ENCODE measurements at places on chromosomes 5 and 9. TPM values are rescaled to one million over a fixed set of nuclear protein-coding genes. Genes with fewer than 3 reads are reported as not detected.
A peak's percentile ranks its signal among the peaks of the same experiment; 100 is the strongest.

DNA sequence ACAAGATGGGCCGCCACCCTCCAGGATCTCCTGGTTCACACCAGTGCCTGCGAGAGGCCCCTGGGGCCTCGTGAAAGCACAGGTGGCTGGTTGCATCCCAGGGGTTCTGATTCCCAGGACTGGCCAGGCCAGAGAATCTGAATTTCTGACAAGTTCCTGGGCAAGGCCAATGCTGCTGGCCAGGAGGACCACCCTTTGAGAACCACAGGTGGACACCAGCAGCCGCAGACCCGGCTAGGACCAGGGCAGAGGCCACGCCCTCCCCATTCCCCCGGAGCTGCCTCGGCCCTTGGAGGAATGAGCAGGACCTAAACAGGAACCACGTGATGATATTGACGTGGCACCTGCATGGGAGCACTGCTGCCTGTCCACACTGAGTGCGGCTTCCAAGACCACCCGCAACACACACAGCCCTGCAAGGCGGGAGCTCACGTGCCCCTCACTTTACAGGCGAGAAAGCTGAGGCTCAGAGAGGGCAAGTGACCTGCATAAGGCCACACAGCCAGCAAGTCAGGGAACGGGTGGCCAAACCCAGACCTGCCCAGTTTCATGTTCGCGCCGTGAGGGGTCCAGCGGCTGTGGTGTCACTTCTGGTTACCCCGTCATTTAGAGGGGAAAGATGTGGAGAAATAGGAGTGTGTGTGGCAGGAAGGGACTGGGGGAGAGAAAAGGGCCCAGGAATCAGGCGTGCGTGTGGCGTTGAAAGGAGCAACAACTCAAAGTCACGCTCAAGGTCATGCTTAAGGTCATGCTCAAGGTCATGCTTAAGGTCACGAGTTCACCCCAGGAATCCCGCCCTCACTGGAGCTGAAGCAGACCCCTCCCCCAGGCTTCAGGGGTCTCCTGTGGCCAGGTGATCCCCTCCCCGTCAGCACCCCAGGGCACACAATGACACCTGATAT, 105.9 kb upstream of the IER5L start:
- DNase-seq: no peak

GRCh38 chr9:112873773-112874405, 16.8 kb downstream of the SLC46A2 start:
- no peak for DNase-seq

DNA sequence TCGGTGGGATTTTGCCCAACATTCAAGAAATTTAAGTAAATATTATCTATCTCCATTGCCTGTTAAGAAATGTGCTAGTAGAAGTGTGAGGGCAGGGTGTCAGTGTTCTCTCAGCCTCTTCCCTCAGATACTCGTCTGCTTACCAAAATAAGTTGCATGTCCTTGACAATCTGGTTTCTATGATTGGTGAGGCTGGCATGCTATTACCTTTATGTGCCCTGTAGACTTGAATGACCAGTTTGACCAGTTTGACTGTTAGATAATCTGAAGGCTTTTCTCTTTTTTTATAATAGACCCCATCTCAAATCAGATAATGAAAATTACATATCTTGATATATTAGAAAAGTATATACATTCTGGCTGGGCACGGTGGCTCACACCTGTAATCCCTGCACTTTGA, 348 bp downstream of the CATSPER3 start:
- DNase-seq: no peak

The IFNA2 gene
- total RNA-seq: not detected

The BRD3 gene
- 2.5 TPM for total RNA-seq

GRCh38 chr5:166795756-166796155, 1495.7 kb upstream of the WWC1 start:
- no peak for DNase-seq

The N4BP3 gene
- total RNA-seq: 0.25 TPM

The GGTA1 gene
- 0.35 TPM for total RNA-seq

GRCh38 chr9:114894206-114894605, 36.2 kb downstream of the TNFSF8 start:
- peak; percentile 45 for DNase-seq

DNA sequence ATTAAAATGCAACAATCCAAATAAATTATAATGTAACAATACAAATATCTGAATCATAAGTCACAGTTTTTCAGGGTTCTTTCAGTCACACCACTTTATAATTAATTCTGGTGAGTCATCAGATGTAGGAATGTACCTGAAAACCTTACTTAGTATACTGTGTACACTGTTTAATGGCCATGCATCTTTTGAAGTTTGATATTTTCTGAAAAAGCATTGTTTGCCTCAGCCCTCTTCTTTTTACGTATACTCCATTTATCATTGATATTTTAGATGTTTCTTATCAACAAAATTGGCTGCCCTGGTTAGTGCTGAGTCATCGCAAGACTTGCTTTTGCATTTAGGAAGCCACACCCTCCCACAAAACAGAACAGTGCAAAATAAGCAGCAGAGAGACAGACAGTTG, 218.6 kb downstream of the PJA2 start:
- DNase-seq: peak; percentile 49

DNA sequence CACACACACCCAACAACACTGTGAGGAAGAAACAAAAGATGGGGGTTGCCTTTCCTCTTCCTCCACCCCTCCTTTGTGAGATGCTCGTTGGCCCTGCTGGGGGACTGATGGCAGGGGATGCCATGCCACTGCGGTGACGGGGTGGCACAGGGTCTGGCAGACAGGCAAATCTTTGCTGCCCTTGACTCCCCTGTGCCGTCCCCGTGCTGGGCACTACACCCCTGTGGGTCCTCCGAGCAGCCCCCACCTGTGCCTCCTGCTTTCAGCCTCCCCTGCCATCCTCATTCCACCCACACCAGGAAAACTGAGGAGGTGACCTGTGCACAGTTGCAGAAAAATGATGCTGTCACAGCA, 40.2 kb upstream of the IER5L start:
- DNase-seq: no peak

- DNase-seq: no peak
These were observed 90.3 kb downstream of the ANKRD55 start for GRCh38 chr5:56142614-56143372.

The PPP3R2 gene
- not detected for total RNA-seq

GRCh38 chr5:127409246-127409917, 108.1 kb upstream of the PRRC1 start:
- DNase-seq: no peak

The TRPM3 gene
- total RNA-seq: 0.06 TPM

The FBXO10 gene
- total RNA-seq: 7.2 TPM

- DNase-seq: no peak
These were observed 708 bp downstream of the RXRA start for GRCh38 chr9:134326724-134327601.

DNA sequence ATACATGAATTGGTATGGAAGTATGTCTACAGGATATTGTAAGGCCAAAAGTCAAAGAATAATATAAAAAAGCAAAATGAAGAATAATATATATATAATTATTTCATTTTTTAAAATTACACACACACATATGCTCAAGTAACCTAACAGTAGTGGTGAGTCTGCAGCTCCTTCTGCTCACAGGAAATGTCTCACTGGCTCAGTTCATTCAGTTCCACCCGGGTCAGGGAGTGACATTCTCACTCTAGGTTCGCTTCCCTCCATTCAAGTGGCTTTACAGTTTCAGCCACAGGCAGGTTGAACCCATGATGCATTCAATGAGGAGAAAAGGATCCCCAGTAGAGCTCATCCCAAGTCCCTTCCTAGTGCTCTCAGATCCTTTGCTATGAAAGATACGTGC, 90.8 kb downstream of the SUSD1 start:
- no peak for DNase-seq

The ADCY2 gene
- not detected for total RNA-seq

DNA sequence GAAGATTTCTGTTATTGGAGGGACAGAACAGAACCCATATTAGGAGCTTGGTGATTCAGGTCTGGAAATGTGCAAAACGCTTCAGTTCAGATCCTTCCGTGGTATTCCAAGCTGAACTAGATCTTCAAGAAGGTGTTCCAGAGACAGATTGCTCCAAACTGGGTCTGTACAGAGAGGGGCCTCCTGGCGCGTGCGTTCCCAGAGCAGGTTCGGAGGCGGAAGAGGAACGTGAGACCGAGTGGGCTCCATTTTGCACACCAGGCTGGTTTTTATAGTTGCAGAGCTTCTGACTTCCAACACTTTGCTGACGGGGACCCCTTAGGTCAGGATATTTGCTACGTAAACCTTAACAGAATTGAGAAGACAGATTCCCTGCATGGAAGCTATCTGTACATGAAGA, 16.7 kb upstream of the RPL26L1 start:
- no peak for DNase-seq

DNA sequence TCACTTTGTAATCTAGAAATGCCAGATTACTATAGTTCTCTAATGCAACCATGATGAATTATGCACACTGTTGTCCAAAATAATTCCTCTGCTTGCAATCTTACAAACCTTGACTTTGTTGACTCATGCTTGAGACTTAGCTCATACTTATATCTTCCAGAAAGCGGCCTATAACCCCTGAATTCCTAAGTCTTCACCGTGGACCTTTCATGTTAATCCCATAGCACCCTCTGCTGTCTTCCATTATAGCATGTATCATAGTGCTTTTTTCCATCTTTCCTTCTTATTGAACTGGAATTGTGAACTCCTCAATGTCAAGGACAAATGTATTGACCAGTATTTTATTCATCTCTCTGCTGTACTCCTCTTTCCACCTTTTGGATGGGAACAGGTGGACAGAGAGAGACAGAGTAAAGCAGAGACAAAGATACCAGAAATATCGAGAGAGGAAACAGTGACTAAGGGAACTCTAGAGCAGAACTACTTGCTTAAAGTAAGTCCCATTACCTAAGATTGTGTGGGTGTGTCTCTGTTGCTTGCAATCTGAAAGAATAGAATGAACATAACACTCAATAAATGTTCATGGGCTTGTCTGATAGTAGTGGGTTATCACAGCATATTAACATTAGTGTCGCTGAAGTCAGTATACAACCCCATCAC, 110.0 kb downstream of the LURAP1L start:
- peak; percentile 56 for DNase-seq

- DNase-seq: peak; percentile 24
These were observed 22.3 kb downstream of the PDE8B start for GRCh38 chr5:77232574-77233358.

DNA sequence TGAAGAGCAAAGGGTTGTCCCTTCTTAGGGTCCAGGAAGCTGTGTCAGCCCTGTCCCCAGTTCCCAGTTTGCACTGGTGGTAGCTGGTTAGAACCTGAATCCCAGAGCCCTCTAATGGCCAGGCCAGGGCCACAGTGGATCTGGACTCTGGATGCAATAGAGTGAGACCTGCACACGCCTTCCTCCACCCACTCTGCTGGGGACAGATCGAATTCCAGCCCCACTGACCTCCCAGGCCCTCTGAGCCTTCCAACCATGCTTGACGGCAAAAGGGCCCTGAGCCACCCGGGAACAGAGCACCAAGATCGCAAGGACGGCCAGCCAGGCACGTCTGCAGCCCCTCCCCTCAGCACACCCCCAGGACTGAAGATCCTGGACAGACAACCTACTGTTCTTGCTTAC, 23.7 kb downstream of the NAIF1 start:
- no peak for DNase-seq

- no peak for DNase-seq
These were observed 3.6 kb downstream of the ALDH1A1 start for GRCh38 chr9:72949244-72949582.

- no peak for DNase-seq
These were observed 709 bp downstream of the WHRN start for GRCh38 chr9:114504341-114505186.

GRCh38 chr9:78000221-78000620, 31.4 kb downstream of the GNAQ start:
- no peak for DNase-seq

The AQP3 gene
- total RNA-seq: 15.9 TPM

DNA sequence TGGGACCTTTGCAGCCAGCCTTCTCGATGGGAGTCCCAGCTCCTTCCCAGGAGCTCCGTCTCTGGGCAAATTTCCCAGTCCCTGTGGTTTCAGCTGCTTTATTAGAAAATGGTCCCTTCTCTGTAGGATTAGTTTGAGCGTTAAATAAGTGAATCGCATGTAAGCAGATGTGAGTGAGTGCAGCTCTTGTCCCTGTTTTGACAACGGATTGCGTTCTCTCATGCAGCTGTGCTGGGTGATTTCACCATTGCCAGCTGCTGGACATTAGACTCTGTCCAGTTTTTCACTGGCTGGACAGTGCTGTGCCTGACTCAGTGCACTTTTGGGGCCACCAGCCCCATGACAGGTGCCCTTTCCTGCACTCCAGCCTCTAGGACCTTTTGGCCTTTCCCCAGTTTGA, 11.6 kb upstream of the CEL start:
- no peak for DNase-seq

The SPINK6 gene
- total RNA-seq: not detected

- DNase-seq: no peak
These were observed 23.9 kb upstream of the ANKRD55 start for GRCh38 chr5:56257010-56257409.

The PCA3 gene
- total RNA-seq: not detected

DNA sequence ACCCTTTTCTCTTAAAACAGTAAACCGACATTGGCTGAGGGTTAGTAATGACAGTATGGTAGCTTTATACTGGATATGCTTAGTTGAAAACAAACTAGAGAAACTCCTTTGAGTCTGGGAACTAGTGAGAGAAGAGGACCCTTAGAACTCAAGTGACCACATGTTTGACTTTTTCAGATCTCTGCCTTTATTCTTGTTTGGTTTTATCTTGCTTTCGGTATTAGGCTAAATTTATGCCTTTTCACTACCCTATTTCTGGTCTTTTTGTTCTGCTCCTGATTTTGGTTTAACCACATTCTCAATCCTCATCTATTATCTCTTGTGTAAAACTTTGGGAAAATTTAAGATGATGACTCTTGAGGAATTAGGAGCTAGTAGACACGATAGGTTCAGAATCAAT, 11.0 kb downstream of the SNAPC3 start:
- DNase-seq: no peak

The SLCO6A1 gene
- total RNA-seq: not detected
